Immature natural killer cell (primary cell): ENCODE measurements at places on chromosomes 5 and 9. TPM values are rescaled to one million over a fixed set of nuclear protein-coding genes. Genes with fewer than 3 reads are reported as not detected.
A peak's percentile ranks its signal among the peaks of the same experiment; 100 is the strongest.

GRCh38 chr9:104944356-104944755 is 16.4 kb upstream of the ABCA1 start:
- no peak overlapping the region for H3K27ac ChIP-seq
- H3K4me1 ChIP-seq, result no peaks in the 10 kb centered on the region
- H3K27me3 ChIP-seq, result no peaks in the 10 kb centered on the region

- no peaks in the 10 kb centered on the region for H3K36me3 ChIP-seq
- no peak for DNase-seq
- no peak overlapping the region for H3K4me3 ChIP-seq
- peaks cover 4% of the 10 kb centered on the region for H3K27me3 ChIP-seq
- no peak overlapping the region for H3K27ac ChIP-seq
- no peaks in the 10 kb centered on the region for H3K4me1 ChIP-seq
These were observed 22.4 kb upstream of the RASGRF2 start for GRCh38 chr5:80937584-80938356.

GRCh38 chr9:133939171-133939785 is 52.8 kb downstream of the VAV2 start:
- no peak overlapping the region for H3K4me3 ChIP-seq
- H3K4me1 ChIP-seq, result no peaks in the 10 kb centered on the region
- H3K27ac ChIP-seq, result no peak overlapping the region
- no peak for DNase-seq

- H3K27ac ChIP-seq, result no peak overlapping the region
- H3K4me3 ChIP-seq, result no peak overlapping the region
- DNase-seq, result no peak
- H3K4me1 ChIP-seq, result no peaks in the 10 kb centered on the region
- peaks cover 4% of the 10 kb centered on the region for H3K27me3 ChIP-seq
- H3K36me3 ChIP-seq, result no peaks in the 10 kb centered on the region
These were observed 4.8 kb upstream of the ENTPD2 start for GRCh38 chr9:137058521-137059234.

- peaks cover 55% of the 10 kb centered on the region for H3K4me1 ChIP-seq
- H3K27ac ChIP-seq, result peak overlapping the region; percentile 67
- peak overlapping the region; percentile 94 for H3K4me3 ChIP-seq
- peaks cover 4% of the 10 kb centered on the region for H3K27me3 ChIP-seq
- peaks cover 4% of the 10 kb centered on the region for H3K36me3 ChIP-seq
These were observed 1.1 kb downstream of the PLPP6 start for GRCh38 chr9:4662989-4663792.

- no peaks in the 10 kb centered on the region for H3K36me3 ChIP-seq
- peak overlapping the region; percentile 2 for H3K4me3 ChIP-seq
- H3K27me3 ChIP-seq, result peaks cover 14% of the 10 kb centered on the region
- peak overlapping the region; percentile 98 for H3K27ac ChIP-seq
- H3K4me1 ChIP-seq, result peaks cover 46% of the 10 kb centered on the region
These were observed 65.5 kb upstream of the ABCA1 start for GRCh38 chr9:104993291-104993963.

GRCh38 chr5:87551911-87552310 is 139.2 kb upstream of the CCNH start:
- no peak overlapping the region for H3K4me3 ChIP-seq
- no peak overlapping the region for H3K27ac ChIP-seq
- H3K36me3 ChIP-seq, result no peaks in the 10 kb centered on the region
- no peaks in the 10 kb centered on the region for H3K4me1 ChIP-seq

DNA sequence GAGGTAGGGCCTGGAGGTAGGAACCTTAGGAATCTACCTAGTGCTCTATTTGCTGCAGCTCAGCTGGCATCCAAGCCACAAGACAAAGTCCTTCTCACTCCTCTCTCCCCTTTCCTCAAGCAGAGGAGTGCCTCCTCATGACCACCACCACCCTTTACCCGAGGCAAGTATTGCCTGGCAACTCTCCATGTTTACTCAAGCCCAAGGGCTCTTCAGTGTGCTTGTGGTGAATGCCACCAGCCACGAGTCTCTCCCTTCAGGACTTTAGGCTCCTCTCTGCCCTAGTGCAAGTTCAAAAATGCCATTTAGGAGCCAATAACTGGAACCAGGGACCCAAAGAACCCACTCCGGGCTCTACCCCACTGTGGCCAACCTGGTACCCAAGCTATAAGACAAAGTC is 514.5 kb upstream of the RGMB start:
- no peaks in the 10 kb centered on the region for H3K4me1 ChIP-seq
- no peaks in the 10 kb centered on the region for H3K27me3 ChIP-seq
- no peaks in the 10 kb centered on the region for H3K36me3 ChIP-seq

- no peak overlapping the region for H3K4me3 ChIP-seq
- peaks cover 21% of the 10 kb centered on the region for H3K4me1 ChIP-seq
- DNase-seq, result no peak
- no peak overlapping the region for H3K27ac ChIP-seq
- peaks cover 4% of the 10 kb centered on the region for H3K27me3 ChIP-seq
These were observed 109.1 kb downstream of the SUSD1 start for GRCh38 chr9:112065806-112066606.

DNA sequence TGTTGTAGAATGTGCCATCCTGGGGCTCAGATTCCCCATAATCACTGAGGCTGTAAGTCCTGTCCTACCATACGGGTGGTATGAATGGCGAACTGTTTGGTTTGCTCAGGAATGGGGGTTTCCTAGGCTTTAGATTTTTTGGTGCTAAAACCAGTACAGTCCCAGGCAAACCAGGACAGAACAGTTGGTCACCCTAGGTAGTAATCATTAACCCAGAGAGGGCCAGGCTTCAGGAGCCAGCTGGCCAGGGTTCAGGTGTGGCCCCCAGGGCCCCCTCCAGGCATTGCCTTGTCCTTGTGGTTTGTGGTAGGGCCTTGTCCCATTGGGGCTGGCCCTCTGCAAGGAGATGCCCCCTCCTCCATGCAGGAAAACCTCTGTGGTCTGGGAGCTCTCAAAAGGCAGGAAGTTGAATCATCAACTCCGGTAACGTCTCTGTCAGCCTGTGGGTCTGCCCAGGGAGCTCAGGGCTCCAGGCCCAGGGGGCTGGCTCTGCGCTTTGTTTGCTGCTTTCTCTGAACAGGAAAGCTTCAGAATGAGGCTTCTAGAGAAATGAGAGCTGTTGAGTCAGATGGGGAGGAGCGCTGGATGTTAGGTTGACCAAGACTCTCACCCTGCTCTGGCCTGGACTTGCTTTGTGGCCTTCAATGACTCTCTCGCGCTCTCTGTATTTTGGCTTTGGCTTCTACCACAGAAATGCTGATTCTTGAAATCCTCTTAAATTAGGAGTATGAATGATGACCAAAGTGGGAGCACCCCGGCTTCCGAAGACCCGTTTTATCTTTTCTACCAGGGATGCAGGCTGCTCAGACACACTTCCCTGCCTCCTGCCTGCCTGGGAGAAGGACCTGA is 22.2 kb upstream of the JADE2 start:
- peak; percentile 21 for DNase-seq
- peak overlapping the region; percentile 90 for H3K27ac ChIP-seq
- no peaks in the 10 kb centered on the region for H3K27me3 ChIP-seq
- peaks cover 12% of the 10 kb centered on the region for H3K4me1 ChIP-seq
- no peaks in the 10 kb centered on the region for H3K36me3 ChIP-seq

- H3K4me1 ChIP-seq, result no peaks in the 10 kb centered on the region
- no peaks in the 10 kb centered on the region for H3K27me3 ChIP-seq
- DNase-seq, result no peak
- no peak overlapping the region for H3K27ac ChIP-seq
These were observed 145.7 kb upstream of the ALDH1B1 start for GRCh38 chr9:38246833-38247232.

DNA sequence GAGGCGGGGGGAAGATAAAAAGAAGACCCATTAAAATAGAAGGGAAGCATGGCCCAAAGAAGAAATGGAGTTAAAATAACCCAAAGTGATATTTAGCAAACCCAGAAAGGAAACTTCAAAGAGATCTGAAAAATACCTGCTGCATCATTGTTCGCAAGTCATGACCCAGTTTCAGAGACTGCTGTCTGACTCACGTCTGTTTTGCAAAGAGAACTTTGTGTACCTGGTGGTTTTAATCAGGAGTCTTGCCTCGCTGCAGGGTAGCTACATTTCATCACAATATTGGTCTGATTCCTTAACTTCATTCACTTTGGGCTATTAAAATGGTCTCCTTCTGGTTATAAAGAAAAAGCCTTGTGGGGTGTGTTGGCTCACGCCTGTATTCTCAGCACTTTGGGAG is 461.1 kb upstream of the DAP start:
- DNase-seq, result no peak

DNA sequence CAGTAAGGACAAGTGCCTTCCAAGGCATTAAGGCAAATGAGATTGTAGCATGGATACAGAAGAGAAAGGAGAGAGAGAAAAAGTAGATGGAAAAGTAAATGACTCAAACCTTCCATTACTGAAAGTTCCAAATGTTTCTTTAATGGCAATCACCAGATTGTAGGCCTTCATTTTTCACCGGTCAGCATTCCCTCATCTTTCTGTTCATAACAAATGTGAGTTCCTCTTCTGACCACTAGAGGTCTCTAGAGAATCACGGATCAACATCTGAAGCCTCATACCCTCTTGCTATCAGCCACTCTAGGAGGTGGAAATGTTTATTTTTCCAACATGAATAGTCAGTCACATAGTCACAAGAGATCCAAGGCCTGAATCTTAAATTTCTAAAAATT is 73.6 kb upstream of the RPS23 start:
- no peaks in the 10 kb centered on the region for H3K36me3 ChIP-seq
- no peak overlapping the region for H3K27ac ChIP-seq
- H3K4me1 ChIP-seq, result peaks cover 14% of the 10 kb centered on the region
- H3K4me3 ChIP-seq, result no peak overlapping the region
- peak; percentile 41 for DNase-seq
- no peaks in the 10 kb centered on the region for H3K27me3 ChIP-seq

DNA sequence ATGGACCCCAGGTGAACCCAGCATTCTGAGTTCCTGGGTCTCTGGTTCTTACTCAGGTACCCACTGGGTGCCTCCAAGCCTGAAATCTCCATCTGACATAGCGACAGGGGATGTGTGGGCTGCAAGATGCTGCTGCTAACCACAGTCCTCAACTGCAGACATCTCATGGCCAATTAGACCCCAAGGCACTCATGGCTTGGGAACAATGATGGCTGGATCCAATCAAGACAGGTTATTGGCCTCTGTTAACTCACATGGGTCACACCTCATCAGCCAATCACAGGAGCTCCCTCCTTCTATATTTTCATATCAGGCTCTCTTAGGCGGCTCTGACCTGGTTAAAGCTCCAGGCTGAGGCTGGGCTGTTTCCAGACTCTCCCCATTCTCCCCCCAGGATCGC is 57.0 kb downstream of the CXXC5 start:
- H3K4me3 ChIP-seq, result no peak overlapping the region
- H3K36me3 ChIP-seq, result no peaks in the 10 kb centered on the region
- no peak for DNase-seq
- H3K27ac ChIP-seq, result peak overlapping the region; percentile 18
- peaks cover 2% of the 10 kb centered on the region for H3K27me3 ChIP-seq

DNA sequence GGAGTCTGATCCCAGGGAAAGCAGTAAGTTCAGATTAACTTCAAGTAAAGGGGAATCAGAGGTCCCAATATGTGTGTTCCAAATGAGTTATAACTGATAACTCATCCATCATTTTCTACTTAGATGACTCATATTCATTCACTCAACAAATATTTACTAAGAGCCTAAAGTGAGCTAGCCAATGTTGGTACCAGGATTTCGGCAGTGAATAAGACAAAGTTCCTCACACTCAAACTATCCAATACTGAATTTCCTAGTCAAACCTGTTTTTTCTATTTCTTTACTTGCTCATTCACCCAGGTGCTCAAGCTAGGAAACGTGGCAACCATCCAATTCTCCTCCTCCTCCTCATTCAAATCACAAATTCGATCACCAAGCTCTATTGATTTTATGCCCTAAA is 25.8 kb downstream of the FBXW2 start:
- H3K36me3 ChIP-seq, result peaks cover 67% of the 10 kb centered on the region
- H3K4me1 ChIP-seq, result peaks cover 7% of the 10 kb centered on the region
- no peak for DNase-seq
- H3K27me3 ChIP-seq, result no peaks in the 10 kb centered on the region
- no peak overlapping the region for H3K27ac ChIP-seq

GRCh38 chr5:142283304-142283703 is 41.5 kb downstream of the SPRY4 start:
- no peak for DNase-seq
- no peaks in the 10 kb centered on the region for H3K36me3 ChIP-seq
- no peak overlapping the region for H3K27ac ChIP-seq
- no peaks in the 10 kb centered on the region for H3K27me3 ChIP-seq
- H3K4me3 ChIP-seq, result no peak overlapping the region

GRCh38 chr9:131473198-131473885 is 29.4 kb upstream of the POMT1 start:
- peak overlapping the region; percentile 53 for H3K27ac ChIP-seq
- H3K4me1 ChIP-seq, result peaks cover 7% of the 10 kb centered on the region
- H3K4me3 ChIP-seq, result no peak overlapping the region
- no peak for DNase-seq

Gene OR1Q1
- not detected for polyA plus RNA-seq

Gene STKLD1
- not detected for polyA plus RNA-seq

Gene CDHR2
- not detected for polyA plus RNA-seq

Gene PAEP
- polyA plus RNA-seq, result not detected

Gene IFNA17
- not detected for polyA plus RNA-seq

Gene SH3RF2
- polyA plus RNA-seq, result not detected

Gene HMGXB3
- 16.2 TPM for polyA plus RNA-seq

Gene CNTNAP3
- not detected for polyA plus RNA-seq

Gene TRIM32
- polyA plus RNA-seq, result 10.7 TPM

Gene GPRIN1
- 0.63 TPM for polyA plus RNA-seq

Gene FIBCD1
- polyA plus RNA-seq, result not detected

Gene ZNG1E
- 9.8 TPM for polyA plus RNA-seq

Gene FBXW5
- 120 TPM for polyA plus RNA-seq

Gene MIER3
- polyA plus RNA-seq, result 3.5 TPM

Gene DOK3
- not detected for polyA plus RNA-seq

Gene PCSK1
- not detected for polyA plus RNA-seq

Gene RMND5B
- polyA plus RNA-seq, result 12.4 TPM

Gene GABRP
- not detected for polyA plus RNA-seq

Gene TLX3
- polyA plus RNA-seq, result not detected
